ENCODE measurements at places on chromosomes 5 and 9. TPM values are rescaled to one million over a fixed set of nuclear protein-coding genes. Genes with fewer than 3 reads are reported as not detected.

DNA sequence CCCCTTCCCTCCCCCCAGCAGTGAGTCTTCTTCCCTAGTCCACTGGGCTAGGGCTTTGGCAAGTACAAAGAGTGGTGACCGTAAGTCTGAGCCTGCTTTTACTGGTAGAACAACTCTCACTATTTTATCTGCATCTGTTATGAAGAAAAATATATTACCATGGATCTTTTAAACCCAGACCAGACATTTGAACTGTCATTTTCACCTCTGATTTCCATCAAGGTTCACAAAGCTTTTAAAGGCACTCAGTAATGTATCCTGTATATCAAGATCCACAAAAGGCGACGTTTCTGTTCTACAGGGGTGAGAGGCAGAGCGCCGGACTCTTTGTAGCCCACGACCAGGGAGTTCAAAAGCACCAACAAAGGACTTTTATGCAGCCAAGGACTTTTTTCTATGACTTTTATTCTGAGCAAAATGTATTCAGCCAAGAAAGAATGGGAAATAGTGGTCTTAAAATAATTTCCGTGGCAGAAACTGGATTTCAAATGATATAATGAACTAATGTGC lies 388.3 kb downstream of the ANXA1 start:
- DNase-seq, result no peak

DNA sequence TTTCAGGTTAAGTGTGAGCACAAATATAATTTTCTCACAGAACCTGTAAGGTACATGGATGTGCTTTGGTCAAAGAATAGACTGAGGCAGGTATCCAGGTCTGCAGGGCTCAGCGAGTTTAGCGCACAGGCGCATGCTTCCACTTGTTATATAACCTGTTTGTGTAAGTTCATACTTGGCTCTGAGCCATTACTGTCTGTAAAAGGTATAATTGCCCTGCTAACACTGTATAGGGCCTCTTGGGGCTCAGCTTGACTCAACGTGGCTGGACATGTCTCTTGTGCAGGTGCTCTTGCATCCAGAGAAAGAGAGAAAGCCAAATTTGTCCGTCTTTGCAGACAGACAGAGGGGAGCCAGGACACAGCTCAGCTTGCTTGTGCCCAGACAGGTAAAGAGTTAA lies 759.6 kb downstream of the MTRR start:
- DNase-seq, result no peak

The PCSK5 gene
- 7.1 TPM for total RNA-seq

The CARD9 gene
- total RNA-seq, result 0.45 TPM

DNA sequence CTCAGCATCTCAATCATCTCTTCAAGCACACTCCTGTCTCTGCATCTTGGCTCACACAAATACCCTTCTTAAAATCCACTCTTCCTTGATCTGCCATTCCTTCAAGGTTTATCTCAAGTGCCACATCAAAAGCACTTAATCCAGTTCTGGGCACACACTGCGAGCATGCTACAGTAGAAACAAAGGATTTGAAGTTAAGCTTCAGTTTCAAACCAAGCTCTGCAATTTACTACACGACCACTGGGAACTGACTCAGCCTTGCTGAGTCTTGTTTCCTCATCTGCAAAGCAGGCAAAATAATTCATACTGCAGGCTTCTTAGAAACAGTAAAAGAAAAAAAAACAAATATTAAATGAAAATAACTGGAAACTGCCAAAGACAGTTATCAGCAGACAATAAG lies 50.5 kb upstream of the CTNNAL1 start:
- no peak for DNase-seq

- no peak for DNase-seq
These were observed 706.6 kb upstream of the ZNF608 start for GRCh38 chr5:125452991-125453390.

DNA sequence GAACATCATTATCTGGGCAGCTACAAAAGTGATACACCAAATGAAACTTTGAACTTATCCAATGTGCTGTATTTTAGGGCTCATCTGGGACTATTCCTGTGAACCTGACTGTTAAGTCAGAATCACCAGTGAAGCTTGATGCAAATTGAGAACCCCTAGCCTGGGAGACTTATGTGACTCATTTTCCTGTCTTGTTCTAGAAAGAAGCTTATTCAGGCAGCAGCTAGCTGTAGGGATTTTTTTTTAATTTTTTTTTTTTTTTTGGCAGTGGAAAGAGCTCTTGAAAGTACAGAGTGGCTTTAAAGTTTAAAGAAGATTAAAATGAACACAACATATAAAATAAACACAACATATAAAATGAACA lies 81.1 kb upstream of the TNFAIP8 start:
- DNase-seq, result no peak

GRCh38 chr5:153672347-153673090 lies 182.0 kb downstream of the GRIA1 start:
- DNase-seq, result no peak

DNA sequence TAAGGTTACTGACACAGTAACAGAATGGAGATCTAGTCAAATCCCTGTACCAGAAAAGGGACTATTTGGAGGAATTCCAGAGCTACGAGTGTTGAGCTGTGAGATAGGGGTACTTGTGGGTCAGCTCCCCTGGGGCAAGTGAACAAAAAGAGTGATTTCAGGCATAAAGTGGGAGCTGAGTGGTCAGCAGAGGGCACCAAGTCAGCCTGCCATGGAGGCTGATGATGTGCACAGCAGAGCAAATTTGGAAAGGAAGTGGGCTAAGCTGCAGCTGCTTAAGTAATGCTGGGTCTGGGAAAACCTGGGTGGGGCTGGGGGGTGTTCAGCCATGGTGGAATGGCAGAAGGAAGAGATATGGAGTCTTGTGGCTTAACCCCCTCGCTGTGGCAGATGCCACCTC lies 327.9 kb downstream of the NTRK2 start:
- DNase-seq, result no peak

- DNase-seq, result peak; percentile 39
These were observed 60.7 kb downstream of the MAT2B start for GRCh38 chr5:163565931-163566608.

GRCh38 chr5:79990205-79990597 lies 861 bp downstream of the MTX3 start:
- DNase-seq, result no peak

- no peak for DNase-seq
These were observed 41.3 kb downstream of the MACROH2A1 start for GRCh38 chr5:135357685-135358084.

- no peak for DNase-seq
These were observed 33.3 kb downstream of the MTRR start for GRCh38 chr5:7902201-7902600.

DNA sequence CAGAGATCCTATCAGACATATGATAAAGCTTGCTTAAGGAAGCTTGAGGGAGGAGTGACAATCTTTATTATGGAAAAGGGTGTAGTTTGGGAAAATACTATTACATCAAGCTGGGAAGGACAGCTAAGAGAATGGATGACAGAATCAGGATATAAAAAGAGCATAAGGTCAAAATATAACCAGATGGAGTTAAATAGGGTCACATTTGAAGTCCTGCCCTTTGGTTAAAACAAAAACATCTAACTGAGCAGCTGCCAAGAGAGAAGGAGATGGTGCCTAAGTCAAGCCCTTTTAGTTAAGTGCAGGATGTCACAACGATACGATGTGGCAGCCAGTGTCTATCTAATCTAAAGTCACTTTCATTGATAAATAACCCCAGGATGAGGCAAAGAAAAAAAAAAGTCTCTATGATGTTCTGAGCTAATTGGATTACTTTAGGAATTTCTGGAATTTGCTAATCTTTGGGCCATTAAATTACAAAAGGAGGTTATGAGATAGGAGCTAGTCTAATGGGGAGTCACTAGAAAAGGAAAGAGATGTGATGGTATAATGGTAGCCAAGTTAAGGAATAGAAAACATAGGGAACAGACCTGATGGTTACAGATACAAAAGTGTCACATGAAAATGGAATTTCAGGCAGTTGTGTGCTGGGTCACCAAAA lies 365.2 kb downstream of the PDE4D start:
- no peak for DNase-seq

DNA sequence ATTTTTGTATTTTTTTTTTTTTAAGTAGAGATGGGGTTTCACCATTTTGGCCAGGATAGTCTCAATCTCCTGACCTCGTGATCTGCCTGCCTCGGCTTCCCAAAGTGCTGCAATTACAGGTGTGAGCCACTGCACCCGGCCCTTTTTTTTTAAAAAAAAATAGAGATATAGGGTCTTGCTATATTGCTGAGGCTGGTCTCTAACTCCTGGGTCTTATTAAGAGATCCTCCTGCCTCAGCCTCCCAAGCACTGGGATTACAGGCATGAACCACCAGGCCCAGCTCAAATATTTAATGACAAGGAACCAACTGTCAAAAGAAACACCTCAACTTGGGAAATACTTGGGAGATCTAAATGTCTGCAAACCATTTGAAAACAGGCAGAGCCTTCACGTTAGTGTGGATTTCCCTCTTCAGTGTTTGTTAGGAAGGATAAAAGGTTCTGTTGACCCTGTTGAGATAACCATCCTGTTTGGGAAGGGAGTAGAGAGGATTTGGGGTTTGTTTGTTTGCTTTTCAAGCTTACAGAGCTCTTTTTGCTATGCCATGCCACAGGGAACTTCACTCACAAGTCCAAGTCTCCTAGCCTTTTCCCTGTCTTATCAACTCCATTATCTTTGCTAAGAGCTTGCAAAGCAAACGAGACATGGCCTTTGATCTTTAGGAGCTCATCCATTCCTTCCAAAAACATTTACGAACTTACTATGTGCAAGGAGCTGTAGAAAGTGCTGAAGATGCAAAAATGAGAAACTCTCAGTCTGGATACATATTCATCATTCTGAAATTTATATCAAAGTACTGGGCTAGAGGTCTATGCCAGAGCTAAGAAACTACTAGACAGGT lies 7.5 kb downstream of the FAXDC2 start:
- no peak for DNase-seq

The RAPGEF1 gene
- 129 TPM for total RNA-seq

- no peak for DNase-seq
These were observed 183.2 kb upstream of the POU5F2 start for GRCh38 chr5:93924628-93925027.

- no peak for DNase-seq
These were observed 132.7 kb downstream of the SLIT3 start for GRCh38 chr5:169168280-169168679.

- no peak for DNase-seq
These were observed 31.8 kb upstream of the CKS2 start for GRCh38 chr9:89278997-89279739.

The ADCY2 gene
- not detected for total RNA-seq

The FBXO4 gene
- total RNA-seq, result 15.3 TPM

The OTP gene
- not detected for total RNA-seq

The PLAC8L1 gene
- 1.0 TPM for total RNA-seq

- DNase-seq, result no peak
These were observed 94.0 kb upstream of the SLC25A48 start for GRCh38 chr5:135740475-135740874.

DNA sequence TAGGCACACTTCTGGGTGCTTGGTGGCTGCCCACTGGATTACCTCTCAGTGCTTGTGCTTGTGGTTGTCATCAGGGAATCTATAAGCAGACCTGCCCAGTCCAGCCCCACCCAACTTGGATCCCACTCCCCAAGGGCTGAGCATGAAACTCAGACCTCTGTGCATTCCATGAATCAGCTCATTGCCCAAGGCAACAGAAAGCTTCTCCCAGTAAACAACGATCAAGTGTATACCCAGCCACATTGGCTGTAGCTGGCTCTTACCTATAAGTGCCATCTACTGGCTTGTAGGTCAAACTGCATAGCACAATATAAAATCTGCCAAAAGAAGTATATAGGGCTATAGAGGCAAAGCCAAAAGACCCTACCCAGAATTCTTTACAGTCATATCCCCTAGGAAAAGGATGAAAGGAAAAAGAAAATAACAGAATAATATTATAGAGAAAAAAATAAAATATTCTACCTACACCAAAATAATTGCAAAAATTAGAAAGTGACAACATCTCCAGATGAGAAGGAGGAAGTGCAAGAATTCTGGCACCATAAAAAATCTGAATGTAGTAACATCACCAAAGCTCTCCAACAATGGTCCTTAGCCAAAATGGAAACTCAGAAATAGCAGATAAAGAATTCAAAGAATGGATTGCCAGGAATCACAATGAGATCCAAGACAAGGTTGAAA lies 321.0 kb upstream of the TRPC7 start:
- no peak for DNase-seq

- DNase-seq, result no peak
These were observed 22.8 kb upstream of the ZBTB43 start for GRCh38 chr9:126782053-126782388.

Data from activated naive CD8-positive, alpha-beta T cell treated with anti-CD3 and anti-CD28 coated beads, Interleukin-2, amount 10 ng/mL, durations not matched to agents 7 days and 5 days (primary cell).